ENCODE measurements at places on chromosomes 3 and 15. TPM values are rescaled to one million over a fixed set of nuclear protein-coding genes. Genes with fewer than 3 reads are reported as not detected.

- no peak for DNase-seq
Observed at GRCh38 chr3:153602801-153603200, 440.8 kb downstream of the RAP2B start.

GRCh38 chr3:125231895-125232294, 19.3 kb upstream of the SLC12A8 start:
- no peak for DNase-seq

- no peak for DNase-seq
Observed at GRCh38 chr3:115712871-115713270, 89.6 kb downstream of the GAP43 start.

ZBTB47 gene
- total RNA-seq, result 2.8 TPM

SLC2A2 gene
- not detected for total RNA-seq

HHATL gene
- not detected for total RNA-seq

DNA sequence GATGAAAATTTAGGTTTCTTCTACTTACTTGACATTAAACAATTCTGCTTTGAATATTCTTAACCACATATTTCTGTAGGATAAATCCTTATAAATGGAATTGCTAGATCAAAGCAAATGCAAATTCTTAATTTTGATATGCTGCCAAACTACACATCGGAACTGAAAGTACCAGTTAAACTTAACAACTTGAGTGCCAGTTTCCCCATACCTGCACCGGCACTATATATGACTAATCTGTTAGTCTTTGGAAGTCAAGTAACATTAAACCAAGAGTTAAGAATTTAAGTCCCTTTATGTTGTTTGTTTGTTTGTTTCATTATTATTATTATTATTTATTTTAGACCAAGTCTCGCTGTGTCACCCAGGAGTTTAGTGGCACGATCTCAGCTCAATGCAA, 103.9 kb upstream of the AKAP13 start:
- DNase-seq, result no peak

GOLGA8K gene
- not detected for total RNA-seq

GRCh38 chr3:117811786-117812185, 1102.2 kb downstream of the TUSC7 start:
- no peak for DNase-seq

PLCH1 gene
- total RNA-seq, result 24.4 TPM

CTXN2 gene
- total RNA-seq, result not detected

GRCh38 chr3:169171739-169172138, 491.8 kb downstream of the MECOM start:
- no peak for DNase-seq

OR5K2 gene
- not detected for total RNA-seq

GRCh38 chr3:176935194-176935888, 261.9 kb downstream of the TBL1XR1 start:
- DNase-seq, result no peak

- DNase-seq, result no peak
Observed at GRCh38 chr3:49718858-49719213, 648 bp downstream of the AMIGO3 start.

GRCh38 chr15:57694279-57694678, 12.2 kb upstream of the POLR2M start:
- no peak for DNase-seq

GRCh38 chr15:101322854-101323477, 27.9 kb upstream of the SNRPA1 start:
- DNase-seq, result no peak

- DNase-seq, result peak; percentile 70
Observed at GRCh38 chr15:33086500-33087121, 107.9 kb downstream of the FMN1 start.

GRCh38 chr3:141828890-141829289, 47.6 kb upstream of the ATP1B3 start:
- no peak for DNase-seq

- peak; percentile 68 for DNase-seq
Observed at GRCh38 chr15:82952158-82953081, at the start of gene HOMER2. HOMER2 (minus strand) TSS chr15:82952720; CDS start chr15:82952535, 185 bp downstream.

DNA sequence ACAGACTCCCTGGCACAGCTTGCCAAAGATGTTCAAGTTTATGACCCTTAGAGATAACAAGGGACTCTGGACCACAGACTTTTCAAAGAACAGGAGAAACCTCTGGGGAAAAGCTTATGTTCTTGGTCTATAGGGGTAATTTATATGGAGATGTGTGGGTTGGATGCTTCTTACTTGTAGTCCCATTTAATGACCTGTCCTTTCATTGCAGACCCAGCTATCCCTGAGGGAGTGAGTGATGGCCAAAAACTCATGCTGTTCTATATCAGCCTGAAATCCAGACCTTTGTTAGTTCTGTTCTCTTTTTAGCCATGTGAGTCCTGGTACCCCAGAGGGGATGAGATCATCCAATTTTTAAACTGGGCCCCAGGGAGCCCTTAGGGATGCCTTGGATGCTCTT, 43.7 kb upstream of the MRPL3 start:
- DNase-seq, result no peak

GRCh38 chr3:62562596-62562995, 189.2 kb upstream of the FEZF2 start:
- DNase-seq, result no peak

DNA sequence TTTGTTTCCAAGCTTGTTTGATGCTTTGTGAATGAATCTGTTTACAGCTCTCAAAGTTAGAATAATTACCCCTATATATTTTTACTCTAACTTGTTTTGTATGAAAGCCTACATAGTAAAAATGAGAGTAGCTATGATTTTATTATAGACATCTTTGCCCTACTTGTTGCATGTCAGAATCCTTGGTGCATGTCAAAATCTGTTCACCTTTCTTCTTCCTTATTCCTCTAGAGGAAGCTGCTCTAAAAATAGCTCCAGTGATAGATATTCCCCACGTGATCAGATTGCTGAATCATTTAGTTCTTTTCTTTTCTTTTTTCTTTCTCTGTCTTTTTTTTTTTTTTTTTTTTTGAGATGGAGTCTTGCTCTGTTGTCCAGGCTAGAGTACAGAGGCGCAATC, 39.8 kb downstream of the LRRC49 start:
- DNase-seq, result no peak

LRTM1 gene
- total RNA-seq, result not detected

All from GM23338 (cell line).